ENCODE measurements at places on chromosomes 12 and 14.

- DNase-seq, result no peak
Measured at GRCh38 chr12:101845137-101845711, 14.5 kb upstream of the GNPTAB start.

DNA sequence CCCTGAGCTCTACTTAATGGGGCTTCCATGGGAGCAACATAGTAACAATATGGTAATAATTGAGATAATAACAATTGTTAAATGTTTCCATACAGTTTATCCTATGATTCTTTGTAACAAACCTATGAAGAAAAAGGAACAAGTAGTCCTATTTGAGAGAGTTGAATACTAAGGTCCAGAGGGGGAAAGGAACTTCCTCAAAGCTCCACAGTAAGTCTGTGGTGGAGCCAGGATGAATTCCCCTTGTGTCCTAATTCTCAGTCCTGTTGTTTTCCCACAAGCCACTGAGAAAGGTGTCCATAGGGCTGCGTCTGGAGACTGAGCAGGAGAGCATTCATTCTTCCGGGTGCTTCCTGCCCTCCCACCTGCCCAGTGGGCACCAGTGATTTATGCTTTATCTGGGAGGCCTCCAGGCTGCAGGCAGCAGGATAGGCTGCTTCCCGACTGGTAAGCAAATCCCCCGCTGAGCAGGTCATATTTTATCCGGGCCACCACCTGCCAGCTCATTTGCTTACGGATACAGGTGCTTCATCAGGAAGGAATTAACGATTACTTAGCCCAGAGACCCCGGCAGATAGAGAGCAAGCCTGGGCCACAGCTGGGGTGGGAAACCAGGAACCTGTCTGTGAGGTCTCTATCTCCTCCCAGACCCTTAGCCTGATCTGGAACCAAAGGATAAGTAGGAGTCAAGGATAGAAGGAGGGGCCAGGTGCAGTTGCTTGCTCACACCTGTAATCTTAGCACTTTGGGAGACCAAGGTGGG lies 33.9 kb upstream of the FAM222A start:
- no peak for DNase-seq

GRCh38 chr14:80264702-80265101 lies 53.4 kb upstream of the DIO2 start:
- DNase-seq, result no peak

DNA sequence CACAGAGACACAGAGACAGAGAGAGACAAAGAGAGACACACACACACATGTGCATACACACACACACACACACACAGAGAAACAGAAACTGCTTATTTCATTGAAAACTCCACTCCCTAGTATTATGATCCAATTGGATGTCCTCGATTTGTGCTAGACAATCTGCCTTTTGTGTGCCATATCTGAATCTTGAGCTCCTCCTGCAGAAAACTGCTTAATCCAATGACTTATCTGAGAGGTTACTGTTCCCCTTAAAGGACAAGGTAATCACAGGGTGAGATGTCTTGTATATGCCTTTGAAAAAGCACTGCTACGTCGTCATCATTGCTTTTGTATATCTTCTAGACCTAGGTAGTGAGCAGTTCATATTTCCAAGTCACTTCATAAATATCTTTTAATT lies 371.5 kb downstream of the LRIG3 start:
- no peak for DNase-seq

GRCh38 chr14:32905013-32905412 lies 33.7 kb upstream of the NPAS3 start:
- no peak for DNase-seq

- DNase-seq, result no peak
Measured at GRCh38 chr12:108614041-108614440, 16.2 kb upstream of the TMEM119 start.

DNA sequence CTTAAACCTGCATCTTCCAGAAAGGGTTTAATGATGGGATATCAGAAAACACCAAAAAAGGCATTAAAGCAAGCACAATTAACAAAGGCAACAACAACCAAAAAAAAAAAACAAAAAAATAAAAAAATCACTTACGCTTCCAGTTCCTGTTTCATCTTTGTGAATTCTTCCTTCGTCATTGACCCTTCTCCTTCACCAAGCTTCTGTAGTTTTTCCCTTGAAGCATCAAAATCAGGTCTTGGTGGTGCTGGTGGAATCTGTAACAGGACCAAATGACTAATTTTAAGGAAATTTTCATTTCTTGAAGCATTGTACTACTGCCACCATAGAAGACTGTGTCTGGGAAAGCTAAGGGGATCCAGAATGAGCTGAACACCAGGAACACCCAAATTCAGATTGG lies 24.5 kb downstream of the SNX6 start:
- DNase-seq, result no peak

- no peak for DNase-seq
Measured at GRCh38 chr14:90959344-90959743, 101.1 kb downstream of the RPS6KA5 start.

DNA sequence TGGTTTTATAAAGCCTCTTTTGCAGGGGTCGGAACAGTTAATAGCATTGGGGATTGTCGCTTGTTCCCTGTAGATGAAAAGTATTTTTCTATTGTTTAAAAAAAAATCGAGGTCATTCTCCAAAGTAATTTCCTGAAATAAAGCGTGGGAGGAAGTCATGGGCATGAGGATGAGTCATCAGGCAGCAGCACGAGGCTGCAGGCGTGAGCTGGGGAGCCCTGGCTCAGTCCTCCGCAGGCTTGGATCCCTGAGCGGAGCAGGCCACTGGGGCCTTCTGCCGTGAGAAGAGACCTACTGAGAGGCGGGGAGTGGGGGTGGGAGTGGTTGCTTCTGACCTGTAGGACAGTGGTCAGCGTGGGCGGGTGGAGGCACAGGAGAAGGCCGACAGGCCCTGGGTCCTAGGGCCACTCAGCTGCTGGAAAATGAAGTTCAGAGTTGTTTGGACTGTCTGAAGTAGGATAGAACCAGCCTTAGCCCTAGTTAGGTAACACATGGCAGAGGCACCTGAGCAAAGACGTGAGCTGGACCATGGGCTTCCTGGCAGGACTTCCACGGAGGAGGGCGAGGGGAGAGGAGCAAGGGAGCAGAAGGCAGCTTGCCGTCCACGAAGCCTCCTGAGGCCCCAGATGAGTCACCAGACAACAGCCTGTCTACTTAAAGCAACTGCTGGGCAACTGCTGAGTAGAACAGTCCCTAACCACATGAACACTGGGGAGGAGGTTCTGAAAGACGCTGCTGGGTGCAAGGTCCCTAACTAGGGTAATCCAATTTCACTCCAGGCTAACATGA lies 21.1 kb upstream of the LGALS3 start:
- DNase-seq, result peak; percentile 97

- no peak for DNase-seq
Measured at GRCh38 chr12:86283620-86284019, 27.4 kb upstream of the MGAT4C start.

DNA sequence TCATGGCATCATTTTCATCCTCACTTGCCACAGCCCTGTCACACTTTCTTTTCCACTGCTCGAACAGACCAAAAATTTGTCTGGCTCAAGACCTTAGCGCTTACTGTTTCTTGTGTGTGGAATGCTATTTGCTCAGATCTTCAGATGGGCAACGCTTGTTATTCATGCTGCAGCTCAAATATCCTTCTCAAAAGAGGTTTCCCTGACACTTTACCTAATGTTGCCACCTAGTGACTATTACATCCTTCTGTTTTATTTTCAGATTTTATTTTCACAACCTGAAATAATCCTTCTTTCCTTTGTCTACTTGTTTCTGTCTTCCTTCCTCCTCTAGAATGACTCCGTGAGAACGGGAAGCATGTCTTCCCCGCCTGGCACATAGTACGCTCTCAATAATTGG lies 5.6 kb downstream of the FBXO33 start:
- peak; percentile 48 for DNase-seq

DNA sequence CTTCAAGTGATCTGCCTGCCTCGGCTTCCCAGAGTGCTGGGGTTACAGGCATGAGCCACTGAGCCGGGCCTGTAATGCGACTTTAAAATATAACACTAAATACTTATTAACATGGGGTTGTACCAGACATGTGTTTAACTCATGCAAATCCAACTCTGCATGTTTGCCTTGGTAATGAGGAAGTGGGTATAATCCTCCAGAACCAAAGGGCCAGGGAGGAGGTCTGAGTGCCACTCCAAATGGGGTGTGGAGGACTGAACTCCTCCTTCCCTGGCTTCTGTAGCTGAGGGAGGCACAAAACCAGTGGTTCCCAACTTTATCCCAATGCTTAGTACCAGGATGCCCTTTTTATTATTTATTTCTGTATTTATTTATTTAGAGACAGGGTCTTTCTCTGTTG lies 61.6 kb upstream of the MED13L start:
- no peak for DNase-seq

DNA sequence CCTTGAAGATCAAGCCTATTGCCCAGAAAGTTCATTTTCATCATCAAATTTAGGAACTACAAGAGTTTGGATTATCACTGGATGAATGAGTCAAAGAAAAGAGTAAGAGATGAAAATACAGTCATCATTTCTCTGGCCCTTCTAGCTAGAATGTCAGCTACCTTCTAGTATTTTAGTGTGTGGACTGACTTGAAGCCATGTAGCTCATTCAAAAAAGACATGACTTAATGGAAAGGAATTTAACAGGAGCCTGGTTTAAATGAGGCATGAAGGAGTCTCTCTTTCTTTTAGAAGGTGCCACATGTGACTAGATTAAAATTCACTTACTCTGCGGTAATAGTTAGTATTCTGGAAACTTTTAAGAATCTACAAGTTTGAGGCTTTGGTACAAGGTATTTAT lies 7.1 kb downstream of the PTHLH start:
- peak; percentile 37 for DNase-seq

DNA sequence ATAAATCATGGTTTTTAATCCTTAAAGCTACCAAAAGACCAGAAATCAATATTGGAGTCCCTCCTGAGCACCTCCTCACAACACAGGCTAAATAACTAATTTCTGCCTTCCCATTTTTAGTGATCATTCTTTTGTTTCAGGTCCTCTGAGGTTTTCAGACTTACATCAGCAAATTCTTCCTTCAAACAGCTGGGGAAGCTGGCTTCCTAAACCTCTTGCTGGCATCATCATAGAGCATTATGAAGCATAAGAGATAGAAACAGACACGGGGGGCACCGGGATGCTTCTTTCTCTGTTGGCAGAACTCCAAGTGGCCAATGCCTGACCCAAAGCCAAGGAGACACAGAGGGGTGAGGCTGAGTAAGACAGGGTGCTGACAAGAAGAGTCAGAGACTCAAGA lies 47.9 kb upstream of the DBX2 start:
- no peak for DNase-seq

- DNase-seq, result no peak
Measured at GRCh38 chr12:84198294-84198946, 714.2 kb downstream of the SLC6A15 start.

DNA sequence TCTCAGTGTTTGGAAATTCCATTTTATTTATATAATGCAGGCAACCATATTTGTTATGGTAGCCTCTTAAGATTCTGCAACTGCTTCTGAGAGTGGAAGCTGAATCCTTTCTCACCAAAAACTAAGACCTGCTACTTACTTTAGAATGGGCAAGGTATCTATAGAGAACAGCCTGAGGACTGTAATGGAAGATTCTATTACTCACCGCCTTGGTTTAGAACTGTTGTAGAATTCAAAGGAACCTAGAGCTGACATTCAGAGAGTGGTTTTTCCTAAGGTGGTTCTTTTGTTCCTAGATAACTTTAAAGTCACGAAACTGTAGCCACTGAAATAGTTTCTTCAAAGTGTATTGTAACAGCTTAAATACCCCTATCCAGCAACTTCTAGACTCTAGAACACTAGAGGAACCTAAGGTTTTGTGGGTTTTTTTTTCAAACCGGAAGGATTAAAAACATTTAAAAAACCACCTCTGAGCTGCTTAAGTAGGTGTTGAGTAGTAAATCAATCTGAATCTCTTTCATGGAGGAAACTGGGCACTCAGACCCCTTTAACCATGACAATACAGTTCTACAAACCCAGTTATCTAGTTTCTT lies 4.2 kb downstream of the TDP1 start:
- DNase-seq, result no peak

DNA sequence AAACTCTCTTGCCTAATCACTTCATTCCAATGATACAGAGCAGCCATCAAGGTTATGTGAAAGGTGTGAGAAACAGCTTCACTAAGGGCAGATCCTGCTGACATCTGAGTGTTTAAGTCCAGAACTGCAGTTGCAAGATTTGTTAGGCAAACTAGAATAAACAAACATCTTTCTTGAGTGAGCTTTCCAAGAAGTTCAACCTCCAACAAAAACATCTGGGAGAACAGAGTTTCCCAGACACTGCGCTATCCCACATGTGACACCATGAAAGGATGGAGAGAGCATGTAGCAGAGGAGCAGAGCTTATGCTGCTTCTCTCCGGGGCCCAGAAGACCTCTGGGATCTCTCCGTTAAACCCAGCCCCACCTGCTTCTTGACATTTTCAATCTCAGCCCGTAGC lies 5.6 kb downstream of the KRT76 start:
- no peak for DNase-seq

Data from AG08395 (cell line).